ENCODE measurements at places on chromosomes 2 and 18.

DNA sequence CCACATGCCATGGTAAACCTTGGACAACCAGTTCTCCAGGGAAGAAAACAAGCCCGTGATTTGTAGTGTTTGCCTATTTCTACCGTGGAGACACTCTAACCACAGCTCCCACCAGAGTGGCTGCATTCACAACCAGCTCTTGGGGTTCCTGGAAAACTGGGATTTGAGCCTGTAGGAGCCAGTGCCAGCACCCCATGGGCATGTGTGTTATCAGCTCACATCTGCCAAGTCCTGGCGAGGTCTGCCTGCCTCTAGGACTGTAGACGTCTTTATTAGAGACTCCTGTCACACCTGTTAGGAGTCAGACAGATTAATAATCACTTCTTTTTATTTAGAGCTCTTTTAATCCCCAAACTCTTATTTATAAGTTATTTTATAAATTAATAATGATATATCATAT is 41.0 kb downstream of the INPP5D start:
- DNase-seq, result no peak

- no peak for DNase-seq
Measured at GRCh38 chr2:12558519-12558918, 158.2 kb upstream of the TRIB2 start.

DNA sequence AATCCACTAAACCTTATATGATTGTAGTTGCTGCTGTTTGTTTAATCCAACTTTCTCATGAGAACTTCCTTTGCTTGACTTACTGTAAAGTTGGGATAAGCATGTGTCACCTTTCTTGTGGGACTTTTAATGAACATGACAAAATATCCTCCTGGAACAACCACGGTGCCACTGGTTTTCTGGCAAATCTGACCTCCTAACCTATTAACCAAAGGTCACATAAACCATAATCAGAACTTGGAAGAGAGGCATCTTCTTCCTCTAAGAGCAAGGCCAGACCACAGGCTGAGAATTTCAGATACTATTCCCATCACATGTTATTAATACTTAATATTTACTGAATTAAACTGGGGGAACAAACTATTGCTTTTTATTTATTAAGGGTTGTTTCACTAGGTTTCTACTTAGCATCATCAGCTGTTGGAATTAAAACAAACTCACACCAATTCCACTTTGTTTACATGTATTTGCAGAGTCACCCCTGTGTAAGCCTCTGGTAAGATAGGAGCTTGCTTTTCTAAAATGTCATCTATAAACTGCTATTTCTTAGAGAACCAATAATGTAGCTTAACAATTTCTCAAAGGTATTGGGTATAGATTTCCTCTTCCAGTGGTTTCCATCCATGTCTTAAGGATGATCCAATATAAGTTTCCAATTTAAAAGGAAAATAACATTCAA is 2.2 kb downstream of the SLC40A1 start:
- DNase-seq, result no peak

DNA sequence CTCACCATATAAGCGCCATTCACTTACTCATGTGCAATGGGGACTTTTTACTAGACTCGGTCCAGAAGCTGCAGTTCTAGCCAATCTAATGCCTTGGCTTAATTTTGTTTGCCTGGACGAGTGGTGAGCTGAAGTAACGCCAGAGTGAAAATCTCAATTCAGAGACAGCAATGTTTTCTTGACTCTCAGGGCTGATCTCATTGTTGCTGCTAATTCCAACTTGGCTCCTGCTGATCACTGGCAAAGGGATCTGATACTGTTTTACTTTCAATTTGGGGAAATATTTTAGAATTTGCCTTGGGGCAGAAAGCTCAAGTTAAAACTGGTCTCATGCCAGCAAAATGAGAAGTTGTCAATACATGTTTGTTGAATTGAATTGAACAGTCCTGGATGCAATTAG is 906.6 kb upstream of the CDH2 start:
- DNase-seq, result peak; percentile 98

DNA sequence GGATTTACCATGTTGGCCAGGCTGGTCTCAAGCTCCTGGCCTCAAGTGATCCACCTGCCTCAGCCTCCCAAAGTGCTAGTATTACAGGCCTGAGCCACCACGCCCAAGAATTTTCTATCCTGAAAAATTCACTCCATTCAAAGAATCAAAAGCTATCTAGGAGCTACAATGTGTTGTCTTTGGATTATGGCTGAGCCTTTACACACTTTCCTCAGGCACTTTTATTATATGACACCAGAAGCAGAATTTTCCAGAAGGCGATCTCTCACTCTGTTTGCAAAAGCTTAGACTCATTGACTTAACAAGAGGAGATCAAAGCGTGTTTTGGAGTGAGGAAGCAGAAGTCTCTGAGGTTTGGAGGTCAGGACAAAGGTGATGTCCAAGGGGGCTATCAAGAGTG is 3.6 kb downstream of the FAM124B start:
- DNase-seq, result no peak

- DNase-seq, result no peak
Measured at GRCh38 chr2:88521445-88522073, 69.1 kb upstream of the FOXI3 start.

DNA sequence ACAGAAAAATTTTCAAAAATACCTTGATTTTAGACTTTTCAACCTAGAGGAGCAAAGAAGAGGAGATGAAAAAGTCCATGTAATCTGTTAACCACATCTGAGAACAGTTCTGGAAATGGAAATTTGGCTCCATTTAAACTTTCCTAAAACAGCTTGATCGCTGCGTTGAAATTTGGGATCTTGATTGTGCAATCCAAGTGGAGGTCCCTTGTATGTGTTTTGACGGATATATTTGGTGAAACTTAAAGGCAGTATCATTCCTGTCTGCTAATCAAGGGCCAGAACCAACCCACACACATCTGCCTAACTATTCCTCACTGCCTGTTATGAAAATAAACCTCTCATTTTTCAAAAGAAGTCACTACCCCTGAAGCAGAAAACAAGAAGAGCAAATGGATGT is 46.6 kb downstream of the SPATS2L start:
- DNase-seq, result no peak

DNA sequence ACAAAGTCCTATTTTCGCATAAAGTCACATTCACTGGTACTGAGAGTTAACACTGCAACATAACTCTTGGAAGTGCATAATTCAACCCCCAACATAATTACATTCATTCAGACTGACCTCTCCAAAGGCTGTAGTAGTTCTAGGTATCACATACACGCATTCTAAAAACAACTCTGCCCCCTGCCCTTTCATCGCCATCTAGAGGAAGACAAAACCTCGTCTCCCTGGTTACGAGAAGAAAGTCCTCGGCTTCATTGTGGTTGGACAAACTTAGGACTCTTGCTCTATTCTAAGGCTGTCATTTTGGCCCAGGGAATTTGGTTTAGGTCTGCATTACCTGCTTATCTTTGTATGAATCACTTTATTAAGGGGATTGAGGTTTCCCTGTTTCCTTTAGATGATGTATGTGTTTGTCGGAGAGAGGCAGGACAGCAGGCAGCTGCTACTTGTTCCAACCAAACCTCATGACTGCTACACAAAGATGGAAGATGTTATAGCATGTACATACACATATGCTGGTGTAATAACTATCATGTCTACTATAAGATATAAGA is 215.4 kb upstream of the NRXN1 start:
- DNase-seq, result no peak

DNA sequence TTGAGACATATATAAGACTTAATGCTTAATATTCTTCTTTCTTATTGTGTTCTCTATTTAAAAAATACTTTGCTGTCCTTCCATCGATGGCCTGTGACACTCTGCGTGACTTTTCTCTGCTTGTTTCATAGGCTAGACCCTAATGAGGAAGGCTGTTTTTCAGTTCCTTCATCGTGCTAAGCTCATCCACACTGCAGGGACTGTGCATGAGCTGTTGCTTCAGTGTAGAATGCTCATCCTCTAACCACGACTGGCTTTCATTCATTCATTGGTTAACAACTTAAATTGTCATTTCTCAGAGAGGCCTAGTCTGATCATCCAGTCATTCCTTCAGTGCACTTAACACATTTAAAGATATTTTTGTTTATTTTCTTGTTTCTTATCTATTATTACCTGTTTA is 134.4 kb downstream of the CCDC85A start:
- no peak for DNase-seq

DNA sequence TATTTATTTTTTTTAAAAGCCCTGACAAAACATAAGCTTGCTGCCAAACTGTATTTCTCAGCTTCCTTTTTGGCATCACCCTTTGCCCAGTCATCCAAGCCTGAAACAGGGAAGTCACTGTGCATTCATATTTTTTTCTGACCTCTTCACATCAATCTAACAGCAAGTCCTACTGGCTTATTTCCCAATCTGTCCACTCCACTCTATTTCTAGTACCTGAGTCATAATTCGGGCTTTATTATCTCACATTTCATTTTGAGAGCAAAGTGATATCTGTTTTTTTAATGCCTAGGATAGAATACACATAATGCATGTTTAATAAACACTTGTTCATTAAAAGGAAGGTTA is 5.1 kb downstream of the HNMT start:
- DNase-seq, result no peak
